Left cardiac atrium (tissue), 4 donors: ENCODE measurements at places on chromosomes 3 and 15. TPM values are rescaled to one million over a fixed set of nuclear protein-coding genes. Genes with fewer than 3 reads are reported as not detected.

- DNase-seq: peak; percentile 78
Observed at GRCh38 chr3:49903451-49904424, at the start of gene MST1R. TSS of gene MST1R (minus strand) at chr3:49903873. CDS start at chr3:49903609, 264 bp downstream.

The CHST13 gene
- 0.74 TPM for total RNA-seq

The KCNMB3 gene
- 2.1 TPM for total RNA-seq

The SLCO2A1 gene
- 67.6 TPM for total RNA-seq

The NR2E3 gene
- not detected for total RNA-seq

The MLF1 gene
- total RNA-seq: 126 TPM

DNA sequence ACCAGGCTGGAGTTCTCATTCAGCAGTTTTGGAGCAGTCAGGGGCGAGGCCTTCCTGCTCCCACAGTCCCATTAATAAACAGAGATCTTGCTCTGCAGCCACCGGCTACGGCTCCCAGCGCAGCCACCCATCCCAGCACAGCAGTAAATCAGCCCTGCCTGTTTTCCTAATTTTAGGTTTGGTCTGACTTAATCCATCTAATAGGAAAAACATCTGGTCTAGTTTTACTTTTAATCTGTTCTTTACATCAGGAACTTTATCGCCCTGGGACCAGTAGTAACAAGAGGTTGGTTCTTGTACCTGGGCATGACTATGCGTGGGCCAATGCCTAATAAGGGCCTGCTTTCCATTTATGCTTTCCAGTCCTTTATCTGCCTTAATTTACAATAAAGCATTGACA lies 264.0 kb upstream of the DPH6 start:
- DNase-seq: no peak

GRCh38 chr15:71043373-71043772 lies 71.9 kb upstream of the THSD4 start:
- no peak for DNase-seq

The C15orf62 gene
- total RNA-seq: 0.32 TPM

GRCh38 chr15:81893182-81893835 lies 152.5 kb downstream of the MEX3B start:
- no peak for DNase-seq

- DNase-seq: no peak
Observed at GRCh38 chr15:43118286-43118685, 12.4 kb upstream of the UBR1 start.

GRCh38 chr15:29113336-29114220 lies 156.0 kb downstream of the NSMCE3 start:
- DNase-seq: no peak

DNA sequence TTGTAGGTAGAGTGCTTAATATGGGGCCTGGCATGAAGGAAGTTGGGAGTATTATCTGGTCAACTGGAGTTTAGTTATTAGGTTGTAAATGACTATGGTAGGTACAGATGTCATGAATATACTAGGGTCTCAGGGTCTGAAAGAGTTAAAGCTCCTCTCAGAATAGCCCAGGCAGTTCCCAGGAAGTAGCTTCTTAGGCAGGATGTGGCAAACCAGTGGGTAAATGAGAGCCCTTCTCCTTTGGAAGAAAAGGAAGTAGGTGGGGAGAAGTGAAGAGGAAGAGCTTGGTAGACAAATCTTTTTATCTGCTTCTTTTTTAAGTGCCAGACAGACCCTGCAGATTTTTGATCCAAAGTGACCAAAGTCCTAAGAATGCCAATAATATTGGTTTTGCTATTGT lies 24.5 kb downstream of the MAP2K1 start:
- DNase-seq: no peak

- DNase-seq: no peak
Observed at GRCh38 chr15:91456251-91456718, 356.2 kb downstream of the SV2B start.

DNA sequence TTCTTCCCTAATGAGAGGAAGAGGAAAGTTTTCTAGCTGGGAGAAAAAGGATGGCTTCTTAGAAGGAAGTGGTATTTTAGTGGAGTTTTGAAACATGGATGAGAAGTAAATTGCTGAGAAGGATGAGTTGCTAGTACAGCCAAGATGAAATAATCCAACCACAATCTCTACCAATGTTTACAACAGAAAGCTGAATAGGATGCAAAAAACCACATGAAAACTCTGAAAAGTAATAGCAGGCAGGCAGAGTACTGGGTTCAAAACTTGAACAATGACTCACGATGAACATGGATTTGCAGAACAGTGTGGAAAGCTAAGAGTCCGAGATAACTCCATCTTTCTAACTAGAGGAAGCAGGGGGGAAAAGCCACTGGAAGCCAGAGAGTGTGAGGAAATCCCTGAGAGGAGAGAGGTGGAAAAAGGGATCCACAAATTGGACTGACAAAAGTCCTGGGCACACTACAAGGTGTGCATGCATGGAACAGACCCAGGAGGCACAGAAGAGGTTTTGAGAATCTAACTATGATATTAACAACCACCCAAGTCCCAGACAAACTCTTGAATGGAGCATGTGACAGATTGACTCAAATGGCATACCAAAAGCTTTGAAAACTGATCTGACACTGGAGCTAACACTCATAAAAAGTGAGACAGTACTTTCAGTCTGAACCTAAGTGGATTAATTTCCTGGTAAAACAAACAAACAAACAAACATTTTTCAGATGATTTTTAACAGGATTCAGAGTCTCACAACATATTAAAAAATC lies 76.7 kb downstream of the ST6GAL1 start:
- no peak for DNase-seq

DNA sequence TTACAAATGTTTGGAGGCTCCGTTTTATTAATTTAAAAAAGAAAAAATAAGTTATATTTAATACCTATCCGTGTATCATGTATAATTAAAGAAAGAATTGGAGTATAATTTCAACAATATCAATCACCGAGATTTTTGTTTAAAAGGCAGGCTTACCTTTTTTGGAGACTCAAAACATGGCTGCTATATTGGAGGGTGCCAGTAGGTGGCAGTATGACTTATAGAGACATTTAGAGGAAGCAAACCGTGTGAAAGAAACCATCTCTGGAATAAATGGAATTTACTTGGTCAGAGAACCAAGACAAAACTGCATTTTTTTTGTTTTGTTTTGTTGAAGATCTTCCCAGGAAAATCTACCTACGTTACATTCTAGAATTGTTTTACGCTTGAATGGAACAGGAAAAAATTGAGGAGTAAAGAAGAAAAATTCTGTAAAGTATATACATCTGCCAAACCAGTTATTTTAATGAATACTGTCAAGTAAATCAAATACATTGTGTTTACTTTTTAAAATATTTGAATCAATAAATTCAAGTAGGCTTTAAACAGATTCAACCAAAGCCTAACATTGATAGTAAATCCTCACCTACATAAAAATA lies 802.6 kb upstream of the ALCAM start:
- peak; percentile 37 for DNase-seq

DNA sequence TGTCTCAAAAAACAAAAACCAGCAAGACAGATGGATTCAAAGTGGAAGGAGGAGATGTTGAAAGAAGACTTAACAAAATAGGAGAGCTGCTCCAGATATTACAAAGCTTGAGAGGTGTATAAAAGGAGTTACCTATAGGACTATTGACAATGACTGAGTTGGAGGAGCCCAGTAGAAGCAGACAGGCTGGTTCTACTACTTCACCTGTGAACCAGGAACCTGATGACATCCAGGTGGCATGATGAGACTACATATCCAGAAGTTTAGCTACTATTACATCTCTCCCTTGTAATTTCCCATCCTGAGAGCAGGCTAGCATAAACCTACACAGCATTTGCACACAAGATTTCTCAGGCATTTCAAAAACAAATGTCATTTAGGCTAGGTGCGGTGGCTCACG lies 49.3 kb downstream of the CPEB1 start:
- DNase-seq: no peak

The MAP1A gene
- total RNA-seq: 23.8 TPM

- DNase-seq: no peak
Observed at GRCh38 chr3:187064210-187065115, 74.8 kb downstream of the RPL39L start.

GRCh38 chr3:100151024-100151707 lies 36.9 kb upstream of the FILIP1L start:
- no peak for DNase-seq

DNA sequence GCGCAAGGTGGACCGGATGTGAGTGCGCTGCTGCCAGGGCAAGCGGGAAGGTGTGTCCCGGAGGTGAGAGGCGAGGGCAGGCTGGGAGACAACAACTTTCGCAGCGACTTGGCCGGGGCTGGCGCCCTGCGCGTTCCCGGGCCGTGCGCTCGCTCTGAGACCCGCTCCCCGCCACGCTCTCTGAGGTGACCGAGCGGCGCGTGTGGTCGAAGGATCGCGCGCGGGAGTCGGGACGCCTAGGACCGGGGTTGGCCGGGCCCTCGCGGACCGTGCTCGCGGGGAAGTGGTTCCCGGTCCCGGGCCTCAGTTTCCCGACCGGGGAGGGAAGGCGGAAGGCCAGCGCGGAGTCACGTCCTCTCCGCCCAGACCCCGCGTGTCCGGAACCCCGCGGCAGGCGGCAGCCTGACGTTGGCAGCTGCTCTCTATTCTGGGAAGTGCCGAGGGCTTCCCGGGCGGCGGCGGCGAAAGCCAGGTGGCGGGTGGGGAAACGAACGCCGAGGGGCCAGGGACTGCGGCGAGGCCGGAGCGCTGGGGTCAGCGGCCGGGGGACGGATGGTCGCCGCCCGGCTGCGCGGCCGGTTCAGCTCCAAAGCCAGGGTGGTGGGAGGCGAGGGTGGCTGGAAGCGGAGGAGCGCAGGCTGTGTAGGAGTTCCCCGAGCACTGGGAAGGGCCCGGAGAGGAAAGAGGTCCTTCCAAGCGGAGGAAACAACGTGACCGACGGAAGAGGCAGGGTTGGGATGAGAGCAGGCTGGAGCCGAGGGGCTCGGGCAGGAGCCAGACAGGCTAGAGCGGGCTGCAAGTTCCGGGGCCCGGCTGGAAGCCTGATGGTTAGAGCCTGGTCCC lies 1.0 kb upstream of the IGF2BP2 start:
- DNase-seq: peak; percentile 52

The RPL14 gene
- total RNA-seq: 1,044 TPM

DNA sequence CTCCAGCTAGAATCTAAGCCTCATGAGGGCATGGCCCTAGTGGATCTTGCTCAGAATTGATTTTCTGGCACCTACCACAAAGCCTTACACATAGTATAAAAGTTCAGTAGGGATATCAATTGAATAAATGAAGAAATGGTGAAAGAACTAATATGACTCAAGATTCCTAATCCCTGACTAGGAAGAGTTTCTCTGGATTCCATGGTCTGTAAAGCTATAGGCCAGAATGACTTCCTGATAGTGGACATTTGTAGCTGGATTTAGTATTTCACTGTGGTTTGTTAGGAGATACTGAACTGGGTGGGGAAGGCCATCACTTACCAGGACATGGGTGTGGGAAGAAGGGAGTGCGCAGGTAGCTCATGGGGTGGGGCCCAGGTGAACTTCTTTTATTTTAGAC lies 168.9 kb downstream of the RAP2B start:
- DNase-seq: no peak

GRCh38 chr15:50933341-50933740 lies 24.9 kb downstream of the AP4E1 start:
- DNase-seq: no peak

- DNase-seq: no peak
Observed at GRCh38 chr3:160911411-160911810, 155.4 kb downstream of the PPM1L start.

DNA sequence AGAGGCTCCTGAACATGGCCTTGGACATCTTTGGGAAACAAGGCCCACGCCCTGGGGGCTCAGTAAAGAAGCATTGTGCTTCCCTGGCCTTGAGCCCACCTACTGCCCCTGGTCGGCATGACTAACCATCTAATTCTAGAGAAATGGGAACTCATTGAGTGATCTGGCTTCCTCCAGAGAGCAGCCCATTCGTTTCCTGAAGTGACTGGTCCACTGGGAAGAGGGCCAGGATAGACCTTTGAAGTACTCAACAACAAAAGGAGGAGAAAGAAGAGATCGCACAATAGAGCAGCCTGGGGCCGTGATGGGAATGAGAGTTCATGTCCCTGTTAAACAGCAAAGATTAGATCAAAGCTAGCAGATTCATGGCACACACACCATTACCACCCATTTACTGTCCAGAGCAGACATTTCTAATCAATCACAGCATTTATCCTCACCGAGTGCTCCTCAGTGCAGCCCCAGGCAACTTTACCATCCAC lies 514.4 kb upstream of the PROK2 start:
- peak; percentile 67 for DNase-seq
